ENCODE measurements at places on chromosomes 16 and 17.

DNA sequence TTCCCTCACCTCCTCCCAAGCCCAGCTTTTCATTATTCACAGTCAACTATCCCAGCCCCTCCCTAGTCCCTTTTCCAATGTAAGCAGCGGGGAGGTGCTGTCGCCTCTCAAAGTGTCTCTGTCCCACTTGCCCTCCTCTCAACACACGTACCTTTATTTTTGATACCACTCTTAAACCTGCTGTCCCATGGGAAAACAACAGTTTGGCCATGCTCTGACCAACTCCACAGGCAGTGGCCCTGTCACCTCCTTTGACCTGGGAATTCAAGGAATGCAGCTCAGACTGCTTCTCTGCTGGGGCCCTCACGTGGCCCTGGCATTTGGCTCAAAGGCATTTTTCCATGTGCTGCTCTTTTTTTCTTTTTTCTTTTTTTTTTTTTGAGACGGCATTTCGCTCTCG is 4.2 kb downstream of the LYRM9 start:
- no peak for DNase-seq

DNA sequence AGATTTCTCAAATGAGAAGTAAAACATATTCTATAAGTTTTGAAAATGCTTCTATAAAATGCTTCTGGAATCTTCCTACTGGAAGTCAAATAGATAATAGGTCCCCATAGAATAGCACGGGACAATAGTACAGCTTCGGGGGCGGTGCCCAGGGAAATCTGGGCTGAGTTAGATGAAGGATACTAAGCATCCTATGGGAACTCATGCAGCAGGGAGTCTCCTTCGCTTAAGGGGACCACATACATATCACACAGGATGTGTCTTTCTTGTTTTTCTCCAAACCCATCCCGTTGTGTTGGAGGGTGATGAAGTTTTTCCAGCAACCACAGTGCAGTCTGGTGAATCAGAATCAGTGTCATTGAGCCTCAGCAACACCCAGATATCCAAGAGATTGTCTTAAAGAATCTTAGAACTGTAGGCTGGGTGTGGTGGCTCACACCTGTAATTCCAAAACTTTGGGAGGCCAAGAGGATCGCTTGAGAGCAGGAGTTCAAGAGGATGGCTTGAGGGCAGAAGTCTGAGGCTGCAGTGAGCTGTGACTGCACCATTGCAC is 84.2 kb downstream of the PITPNC1 start:
- no peak for DNase-seq

DNA sequence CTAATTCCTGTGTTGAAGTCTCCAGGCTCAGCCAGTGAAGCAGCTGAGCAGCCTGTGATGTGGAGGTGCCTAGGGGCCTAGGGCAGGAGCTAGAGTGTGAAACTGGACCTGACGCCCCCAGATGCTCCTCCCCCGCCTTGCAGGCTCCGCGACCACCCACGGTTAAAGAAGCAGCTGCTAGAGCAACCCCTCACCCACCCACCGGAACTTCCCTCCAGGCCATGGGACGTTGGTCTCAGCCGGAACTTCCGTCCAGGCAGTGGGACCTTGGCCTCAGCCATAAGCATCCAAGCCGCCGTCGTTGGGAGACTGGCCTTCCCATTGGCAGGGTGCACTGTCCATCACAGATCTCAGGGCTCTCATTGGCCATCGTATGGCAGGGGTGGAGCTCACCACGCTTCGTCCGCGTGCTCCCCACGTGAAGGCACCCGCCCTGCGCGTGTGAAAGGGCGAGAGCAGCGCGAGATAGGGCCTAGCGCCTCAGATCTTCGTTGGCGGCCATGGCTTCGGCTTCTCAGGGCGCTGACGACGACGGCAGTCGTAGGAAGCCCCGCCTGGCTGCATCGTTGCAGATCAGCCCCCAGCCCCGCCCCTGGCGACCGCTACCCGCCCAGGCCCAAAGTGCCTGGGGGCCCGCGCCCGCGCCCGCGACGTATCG is at the start of gene ADAD2:
ADAD2 (plus strand) TSS at position 427 of the 658 bp plus-strand sequence; CDS start at position 501, 74 bp downstream.
- no peak for DNase-seq

DNA sequence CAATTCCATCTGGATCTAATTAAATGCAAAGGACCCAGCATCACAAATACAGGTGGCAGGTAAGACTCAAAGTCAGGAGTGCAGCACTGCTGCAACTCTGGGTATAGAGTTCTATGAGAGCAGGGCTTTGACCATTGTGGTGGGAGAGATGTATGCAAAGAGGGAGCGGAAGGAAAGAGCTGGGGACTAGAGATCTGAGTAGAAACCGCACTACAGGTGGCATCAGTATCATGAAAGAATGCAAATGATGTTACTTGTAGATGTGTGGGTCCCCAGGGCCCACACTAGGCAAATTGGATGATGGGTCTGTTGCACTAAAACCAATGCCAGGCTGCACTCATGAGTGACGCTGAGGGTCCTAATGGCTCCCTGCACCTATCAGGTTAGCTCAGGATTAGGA is 287.1 kb upstream of the ASIC2 start:
- DNase-seq = no peak

- no peak for DNase-seq
These were observed 97.4 kb upstream of the C17orf78 start for GRCh38 chr17:37278247-37278894.

DNA sequence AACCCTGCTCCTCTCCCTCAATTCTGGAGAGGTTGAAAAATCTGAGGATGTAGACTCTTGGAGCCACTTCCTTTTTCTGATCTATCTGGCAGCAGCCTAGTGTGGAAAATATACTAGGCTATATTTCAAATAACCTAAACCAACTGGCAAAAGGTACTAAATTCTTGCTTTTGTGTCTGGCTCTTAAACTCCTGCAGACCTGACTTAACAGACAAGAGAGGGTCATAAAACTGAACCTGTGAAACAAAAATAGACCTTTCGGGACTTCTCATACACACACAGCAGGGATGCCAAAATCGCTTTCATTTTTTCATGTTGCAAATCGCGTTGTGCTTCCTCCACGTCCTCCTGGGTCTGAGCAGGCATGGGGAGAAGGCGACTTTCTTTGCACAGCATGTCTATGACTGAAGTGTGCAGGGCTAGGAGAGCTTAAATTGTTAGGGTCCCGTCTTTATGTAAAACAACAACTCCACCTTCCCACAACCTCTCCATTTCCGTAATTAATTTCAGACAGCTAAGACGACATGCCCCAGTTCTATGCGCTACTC is 520.7 kb upstream of the PSMD7 start:
- DNase-seq = no peak

DNA sequence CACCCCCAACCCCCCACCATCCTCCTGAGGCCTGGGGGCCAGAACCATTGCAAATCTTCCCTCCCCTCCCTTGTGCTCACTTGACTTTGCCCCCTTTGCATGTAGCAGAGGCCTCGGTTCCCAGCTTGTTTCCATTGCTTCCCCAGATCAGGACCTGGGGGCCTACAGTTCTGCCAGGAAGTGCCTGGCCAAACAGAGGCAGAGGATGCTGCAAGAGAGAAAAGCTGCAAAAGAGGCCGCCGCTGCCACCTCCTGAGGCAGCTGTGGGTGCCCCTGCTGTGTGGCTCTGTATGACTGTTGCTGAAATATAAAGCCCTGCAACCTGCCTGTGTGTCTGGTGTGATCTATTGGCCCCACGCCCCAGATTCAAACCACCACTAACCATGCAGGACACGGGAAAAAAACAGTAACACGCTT is 2.3 kb downstream of the NDUFB10 start:
- DNase-seq = no peak

- no peak for DNase-seq
These were observed 15.9 kb downstream of the PLD6 start for GRCh38 chr17:17190188-17190587.

- DNase-seq = no peak
These were observed 51.8 kb upstream of the CDC42EP4 start for GRCh38 chr17:73363442-73364154.

- DNase-seq = no peak
These were observed 56.0 kb downstream of the MRM1 start for GRCh38 chr17:36657390-36657762.

GRCh38 chr17:41939044-41939692 is 8.8 kb downstream of the ODAD4 start:
- DNase-seq = no peak

GRCh38 chr17:21286909-21287702 is 2.6 kb downstream of the MAP2K3 start:
- no peak for DNase-seq

DNA sequence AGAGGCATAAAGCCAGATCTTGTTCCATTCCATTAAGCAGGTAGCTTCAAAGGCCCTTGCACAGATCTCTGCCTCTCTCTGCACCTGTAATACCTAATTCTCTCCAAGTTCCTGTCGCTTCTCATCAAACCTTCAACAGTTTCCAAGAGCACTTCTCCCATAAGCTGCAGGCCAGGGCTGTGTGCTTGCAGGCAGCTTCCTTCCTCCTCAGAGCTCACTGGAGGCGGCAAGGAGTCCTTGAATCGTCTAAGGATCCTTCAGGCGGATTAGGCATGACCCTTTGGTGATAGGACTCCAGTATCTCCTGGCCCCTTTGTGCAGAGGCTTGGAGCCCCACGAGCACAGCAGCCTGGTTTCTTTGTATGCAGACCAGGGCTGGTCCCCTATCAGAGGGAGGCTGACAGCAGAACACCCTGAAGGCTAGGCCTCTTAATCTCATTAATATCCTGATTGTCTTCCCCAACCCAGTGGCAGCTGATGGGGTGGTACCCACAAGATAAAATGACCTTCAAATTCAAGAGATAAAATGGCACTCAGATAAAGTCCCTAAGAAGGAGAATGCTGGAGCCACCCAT is 19.8 kb downstream of the HNF1B start:
- DNase-seq = no peak

DNA sequence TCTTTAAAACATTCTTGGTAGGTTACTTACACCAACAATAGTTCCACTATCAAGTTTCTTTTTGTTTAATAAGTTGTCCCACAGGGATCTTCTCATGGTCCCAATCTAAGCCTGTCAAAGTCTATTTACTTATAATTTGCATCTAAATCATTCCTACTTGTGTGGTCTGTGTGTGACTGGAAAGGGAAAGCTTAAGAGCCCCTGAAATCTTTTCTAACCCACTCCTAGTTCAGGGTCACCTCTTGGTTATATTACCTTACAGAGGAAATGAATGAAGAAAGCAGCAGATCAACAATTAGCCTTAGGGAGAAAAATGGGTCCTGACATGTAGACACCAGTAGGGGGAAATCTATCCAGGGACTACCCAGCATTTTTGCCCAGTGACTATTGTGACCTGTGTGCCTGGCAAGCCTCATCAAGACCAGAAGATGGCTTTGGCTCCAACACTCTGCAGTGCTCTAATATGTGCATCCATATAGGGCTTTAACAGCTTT is 110.4 kb upstream of the HAS3 start:
- no peak for DNase-seq

- no peak for DNase-seq
These were observed 178.4 kb downstream of the FTO start for GRCh38 chr16:53882310-53882709.

DNA sequence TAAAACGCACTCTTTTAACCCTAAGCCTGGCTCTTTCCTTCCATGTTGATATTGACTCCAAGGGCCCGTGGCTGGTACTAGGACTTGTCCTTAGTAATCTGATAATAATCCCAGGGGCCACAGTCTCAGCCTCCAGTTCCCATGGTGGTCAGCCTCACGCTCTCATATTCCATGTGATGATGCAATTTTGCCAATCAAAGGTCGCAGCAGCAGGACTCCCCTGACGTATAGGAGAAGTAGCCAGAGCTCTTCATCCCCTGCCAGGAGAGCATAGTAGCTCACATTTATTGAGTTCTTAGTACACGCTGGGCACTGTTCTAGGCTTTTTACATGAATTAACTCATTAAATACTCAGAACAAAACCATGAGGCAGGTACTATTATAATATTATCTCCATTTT is 42.4 kb downstream of the CD300LF start:
- DNase-seq = no peak

GRCh38 chr17:6394055-6394606 is 40.8 kb downstream of the AIPL1 start:
- DNase-seq = no peak

DNA sequence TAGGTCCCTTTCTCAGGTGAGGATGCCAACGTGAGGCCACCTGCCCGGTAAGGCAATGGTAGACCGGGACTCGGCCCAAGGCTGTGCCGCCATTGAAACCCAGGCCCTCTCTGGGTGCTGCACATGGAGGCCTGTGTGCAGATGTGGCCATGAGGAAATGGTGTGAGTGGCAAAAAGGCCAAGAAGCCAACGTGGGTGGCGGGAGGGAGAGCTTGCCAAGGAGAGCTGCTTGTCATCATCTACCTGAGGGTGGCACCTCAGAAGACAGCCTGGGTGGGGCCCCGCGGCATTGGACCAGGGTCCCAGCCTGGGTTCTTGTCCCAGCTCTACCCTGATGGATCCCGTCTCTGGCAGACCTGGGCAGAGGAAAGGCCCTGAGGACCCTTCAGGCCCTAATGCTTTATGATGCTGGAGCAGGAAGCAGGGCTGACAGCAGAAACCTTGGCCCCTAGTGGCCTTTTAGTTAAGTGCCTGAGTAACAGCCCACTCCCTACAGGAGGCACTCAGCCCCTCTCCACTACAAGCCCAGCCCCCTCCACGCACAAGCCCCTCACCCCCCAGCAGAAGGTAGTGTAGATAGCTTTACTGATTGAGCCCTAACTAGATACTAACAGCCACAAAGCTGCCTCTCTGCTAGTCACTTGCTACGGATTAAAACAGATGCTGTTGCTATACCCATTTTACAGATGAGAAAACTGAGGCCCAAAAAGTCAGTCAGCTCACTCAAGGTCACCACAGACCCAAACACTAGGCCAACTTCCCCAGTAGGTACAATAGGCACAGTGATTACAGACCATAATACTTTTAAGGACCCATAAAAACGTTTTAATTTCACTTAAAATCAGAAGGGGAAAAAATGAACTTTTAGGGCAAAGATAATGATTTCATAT is 26.2 kb upstream of the KIFC3 start:
- no peak for DNase-seq

- DNase-seq = no peak
These were observed 11.5 kb downstream of the SLX4 start for GRCh38 chr16:3599922-3600321.
